ENCODE measurements at places on chromosomes 2 and 18.

GRCh38 chr18:75248426-75249174, 38.0 kb downstream of the TSHZ1 start:
- no peak for DNase-seq

GRCh38 chr2:137172162-137172561, 406.8 kb downstream of the THSD7B start:
- DNase-seq, result no peak

DNA sequence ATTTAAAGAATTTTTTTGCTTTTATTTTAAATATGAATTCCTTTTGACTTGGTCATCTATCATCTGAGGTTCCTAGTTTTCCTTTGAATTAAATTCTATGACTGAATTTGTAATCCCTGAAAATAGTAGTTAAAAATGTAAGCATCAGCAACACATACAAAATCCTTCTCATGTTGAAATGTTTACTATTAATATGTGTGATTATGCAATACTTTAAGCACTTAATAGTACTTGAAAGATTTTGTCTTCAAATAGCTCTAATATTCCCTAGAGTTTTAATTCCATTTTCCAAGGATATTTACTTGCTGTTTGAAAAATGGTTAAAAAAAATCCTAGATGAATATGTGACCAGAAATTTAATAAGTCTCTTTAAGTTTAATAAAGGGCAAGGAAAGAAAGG, 26.6 kb upstream of the SPATS2L start:
- no peak for DNase-seq

DNA sequence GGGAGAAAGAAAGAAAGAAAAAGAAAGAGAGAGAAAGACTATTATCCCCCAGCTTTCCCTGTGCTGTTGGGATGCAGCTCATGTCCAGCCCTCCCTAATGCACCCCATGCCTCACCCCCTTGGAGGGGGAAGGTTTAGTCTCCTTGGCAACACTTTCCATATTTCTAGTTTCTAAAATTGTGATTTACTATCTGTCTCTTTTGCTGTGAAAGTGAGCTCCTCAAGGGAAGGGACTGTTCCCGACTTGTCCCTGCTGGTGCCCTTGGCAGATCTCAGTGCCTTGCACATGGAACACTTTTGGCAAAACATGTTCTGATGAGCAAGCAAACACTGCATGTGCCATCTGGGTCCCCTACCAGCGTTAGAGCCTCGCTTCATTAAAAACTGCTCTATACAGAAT, 11.7 kb upstream of the NAPG start:
- no peak for DNase-seq

GRCh38 chr2:239543702-239544101, 142.9 kb upstream of the HDAC4 start:
- DNase-seq, result no peak
